ENCODE measurements at places on chromosomes 12 and 14. TPM values are rescaled to one million over a fixed set of nuclear protein-coding genes. Genes with fewer than 3 reads are reported as not detected.

The CARMIL3 gene
- total RNA-seq: under 0.01 TPM

The MYF6 gene
- not detected for total RNA-seq

The GLIPR1L2 gene
- 0.85 TPM for total RNA-seq

The ACOT6 gene
- 0.43 TPM for total RNA-seq

The TGM1 gene
- total RNA-seq: 69.1 TPM

The DPY19L2 gene
- total RNA-seq: under 0.01 TPM

The KLHL33 gene
- total RNA-seq: not detected

The TMEM179 gene
- total RNA-seq: not detected

The DNAJC22 gene
- 0.72 TPM for total RNA-seq

The DNAI7 gene
- not detected for total RNA-seq

The CDH24 gene
- 4.3 TPM for total RNA-seq

The MYF5 gene
- not detected for total RNA-seq

The MDM1 gene
- total RNA-seq: 2.7 TPM

The GUCY2C gene
- total RNA-seq: not detected

The MDP1 gene
- 14.7 TPM for total RNA-seq

The AACS gene
- 50.4 TPM for total RNA-seq

The SPIC gene
- total RNA-seq: not detected

The ARID2 gene
- 18.8 TPM for total RNA-seq

The SMOC1 gene
- 15.8 TPM for total RNA-seq

The CMA1 gene
- total RNA-seq: not detected

The GPR84 gene
- total RNA-seq: not detected

The P2RX2 gene
- total RNA-seq: not detected

The COCH gene
- 3.9 TPM for total RNA-seq

The PCED1B gene
- total RNA-seq: 0.48 TPM

The ZC2HC1C gene
- 0.24 TPM for total RNA-seq

The TDRD9 gene
- 1.3 TPM for total RNA-seq

The DYRK4 gene
- total RNA-seq: 37.1 TPM

The SLC17A8 gene
- not detected for total RNA-seq

The RBP5 gene
- total RNA-seq: not detected

The GLI1 gene
- total RNA-seq: under 0.01 TPM

The CATSPERB gene
- 1.2 TPM for total RNA-seq

The RAD51AP1 gene
- 5.3 TPM for total RNA-seq

The ETV6 gene
- total RNA-seq: 6.0 TPM

The TAOK3 gene
- total RNA-seq: 16.1 TPM

The BATF gene
- total RNA-seq: 10.0 TPM

The ETFBKMT gene
- 1.2 TPM for total RNA-seq

The ADAM21 gene
- total RNA-seq: 0.64 TPM

The ITGA7 gene
- 0.43 TPM for total RNA-seq

The GZMH gene
- total RNA-seq: not detected

The TMCC3 gene
- total RNA-seq: 7.2 TPM

The PARP11 gene
- total RNA-seq: 1.2 TPM

The WASHC3 gene
- total RNA-seq: 46.3 TPM

The HCAR3 gene
- 8.9 TPM for total RNA-seq

The HOXC12 gene
- total RNA-seq: not detected

The ASB2 gene
- total RNA-seq: under 0.01 TPM

The PRB3 gene
- not detected for total RNA-seq

The NIN gene
- total RNA-seq: 19.4 TPM

The TSPAN19 gene
- not detected for total RNA-seq

Measured in tracheal epithelial cell (primary cell).